ENCODE measurements at places on chromosomes 1 and 21. TPM values are rescaled to one million over a fixed set of nuclear protein-coding genes. Genes with fewer than 3 reads are reported as not detected.

Gene CDC42BPA
- 59.1 TPM for total RNA-seq

Gene S100A1
- 1.2 TPM for total RNA-seq

Gene FCGR3A
- total RNA-seq: not detected

- no peak for DNase-seq
- no peaks in the 10 kb centered on the region for H3K27me3 ChIP-seq
- no peaks in the 10 kb centered on the region for H3K36me3 ChIP-seq
- peaks cover 34% of the 10 kb centered on the region for H3K4me1 ChIP-seq
- peak overlapping the region; percentile 95 for H3K4me3 ChIP-seq
- H3K27ac ChIP-seq: peak overlapping the region; percentile 89
These were observed 697 bp downstream of the SLC22A15 start for GRCh38 chr1:115976921-115977498.

DNA sequence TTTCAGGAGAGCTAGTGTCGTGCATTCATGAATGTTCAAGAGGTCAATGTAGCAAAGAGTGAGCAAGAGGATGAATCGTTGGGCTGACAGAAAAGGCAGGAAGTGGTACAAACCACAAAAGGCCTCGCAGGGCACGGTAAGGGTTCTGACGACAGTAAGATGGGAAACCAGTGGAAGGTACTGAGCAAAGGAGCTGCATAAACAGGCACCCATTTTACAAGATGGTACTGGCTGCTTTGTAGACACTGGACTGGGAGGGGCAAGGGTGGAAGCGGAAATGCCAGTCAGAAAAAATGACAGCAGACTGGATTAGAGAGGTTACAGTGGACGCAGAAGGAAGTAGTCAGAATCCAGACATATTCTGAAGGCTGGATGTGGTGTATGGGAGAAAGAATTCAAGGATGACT is 123.5 kb downstream of the PTPN14 start:
- peak overlapping the region; percentile 86 for H3K27ac ChIP-seq
- H3K36me3 ChIP-seq: peaks cover 3% of the 10 kb centered on the region
- no peaks in the 10 kb centered on the region for H3K27me3 ChIP-seq
- no peak for DNase-seq
- peak overlapping the region; percentile 7 for H3K4me3 ChIP-seq
- H3K4me1 ChIP-seq: peaks cover 68% of the 10 kb centered on the region

GRCh38 chr1:61873581-61873980 is 131.3 kb downstream of the PATJ start:
- DNase-seq: no peak
- H3K4me3 ChIP-seq: no peak overlapping the region
- no peak overlapping the region for H3K27ac ChIP-seq
- H3K27me3 ChIP-seq: no peaks in the 10 kb centered on the region
- H3K36me3 ChIP-seq: peaks cover 1% of the 10 kb centered on the region

GRCh38 chr1:116574581-116575291 is 3.9 kb upstream of the CD58 start:
- H3K27ac ChIP-seq: peak overlapping the region; percentile 78
- H3K4me3 ChIP-seq: peak overlapping the region; percentile 56
- peaks cover 4% of the 10 kb centered on the region for H3K36me3 ChIP-seq
- H3K27me3 ChIP-seq: no peaks in the 10 kb centered on the region
- no peak for DNase-seq
- H3K4me1 ChIP-seq: peaks cover 23% of the 10 kb centered on the region

GRCh38 chr1:40838980-40839942 is 22.9 kb downstream of the CITED4 start:
- no peak overlapping the region for H3K4me3 ChIP-seq
- H3K4me1 ChIP-seq: no peaks in the 10 kb centered on the region
- H3K36me3 ChIP-seq: peaks cover 10% of the 10 kb centered on the region
- DNase-seq: peak; percentile 54
- H3K27ac ChIP-seq: no peak overlapping the region

DNA sequence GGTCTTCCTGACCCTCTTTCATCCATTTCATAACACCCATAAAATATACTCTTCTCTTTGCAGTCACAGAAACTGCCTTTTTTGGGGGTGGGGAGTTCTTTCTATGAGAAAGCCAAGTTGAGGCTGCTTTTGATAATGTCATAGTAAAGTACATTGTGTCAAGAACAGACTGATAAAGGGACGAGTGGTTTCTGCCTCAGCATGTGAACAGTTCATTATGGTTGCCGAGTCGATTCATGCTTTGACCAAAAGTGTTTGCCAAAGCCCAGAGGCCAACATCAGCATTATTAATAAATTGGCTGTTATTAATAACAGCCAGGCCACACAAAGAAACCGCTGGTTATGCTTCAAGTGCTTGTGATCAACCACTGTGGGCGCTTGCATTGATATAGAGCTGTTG is 162.0 kb downstream of the HUNK start:
- no peak overlapping the region for H3K27ac ChIP-seq
- H3K4me3 ChIP-seq: no peak overlapping the region
- H3K36me3 ChIP-seq: no peaks in the 10 kb centered on the region
- H3K27me3 ChIP-seq: peaks cover 6% of the 10 kb centered on the region
- no peak for DNase-seq

GRCh38 chr1:92913093-92913819 is 48.0 kb downstream of the DIPK1A start:
- H3K27ac ChIP-seq: no peak overlapping the region
- H3K27me3 ChIP-seq: no peaks in the 10 kb centered on the region
- no peak for DNase-seq
- no peak overlapping the region for H3K4me3 ChIP-seq

Measured in chondrocyte (in vitro differentiated cells).